ENCODE measurements at places on chromosomes 4 and X. TPM values are rescaled to one million over a fixed set of nuclear protein-coding genes. Genes with fewer than 3 reads are reported as not detected.

- DNase-seq: no peak
Observed at GRCh38 chr4:81221303-81222081, 6.5 kb upstream of the PRKG2 start.

GRCh38 chr4:51995647-51996220 is 24.4 kb downstream of the LRRC66 start:
- no peak for DNase-seq

- DNase-seq: no peak
Observed at GRCh38 chrX:25548811-25549210, 533.0 kb upstream of the ARX start.

GRCh38 chr4:162406637-162407365 is 243.0 kb upstream of the FSTL5 start:
- DNase-seq: no peak

DNA sequence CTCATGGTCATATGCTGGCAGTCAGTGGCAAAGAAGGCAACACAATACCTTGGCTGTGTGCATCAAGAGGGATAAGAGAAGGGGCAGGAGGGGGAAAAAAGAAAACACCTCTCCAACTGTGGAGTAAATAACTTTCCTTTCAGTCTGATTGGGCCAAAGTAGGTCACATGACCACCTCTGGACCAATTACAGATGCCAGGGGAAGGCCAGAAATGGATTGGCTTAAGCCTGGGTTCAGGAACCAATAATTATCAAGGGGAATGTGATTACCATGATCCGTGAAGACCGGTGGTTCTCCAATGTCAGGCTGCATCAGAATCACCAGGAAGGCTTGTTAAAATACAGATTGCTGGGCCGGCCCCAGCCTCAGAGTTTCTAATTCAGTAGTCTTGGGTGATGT is 7.4 kb upstream of the ADGRG2 start:
- DNase-seq: no peak

GRCh38 chr4:74133786-74134499 is 24.0 kb upstream of the MTHFD2L start:
- peak; percentile 66 for DNase-seq

- DNase-seq: no peak
Observed at GRCh38 chr4:184288451-184289178, 70.9 kb upstream of the ENPP6 start.

GRCh38 chrX:109878236-109878635 is 124.7 kb upstream of the TMEM164 start:
- no peak for DNase-seq

DNA sequence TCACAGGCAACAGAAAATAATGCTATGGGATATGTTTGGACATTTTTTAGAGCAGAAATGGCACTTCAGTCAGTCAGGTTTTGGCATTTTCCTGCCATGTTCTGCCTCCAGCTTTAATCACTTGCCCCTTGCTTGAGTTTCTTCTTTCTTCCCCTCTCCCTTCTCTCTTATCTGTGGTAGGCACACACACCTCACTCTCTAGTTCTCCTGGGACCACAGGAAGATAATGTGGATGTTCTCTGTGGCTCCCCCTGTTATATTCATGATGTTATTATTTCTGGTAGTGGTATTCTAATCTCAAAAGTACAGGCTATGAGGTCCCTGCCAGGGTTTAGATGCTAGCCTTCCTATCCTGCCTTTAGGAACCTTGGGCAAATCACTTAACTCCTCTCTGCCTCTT is 5.2 kb downstream of the HADH start:
- no peak for DNase-seq

DNA sequence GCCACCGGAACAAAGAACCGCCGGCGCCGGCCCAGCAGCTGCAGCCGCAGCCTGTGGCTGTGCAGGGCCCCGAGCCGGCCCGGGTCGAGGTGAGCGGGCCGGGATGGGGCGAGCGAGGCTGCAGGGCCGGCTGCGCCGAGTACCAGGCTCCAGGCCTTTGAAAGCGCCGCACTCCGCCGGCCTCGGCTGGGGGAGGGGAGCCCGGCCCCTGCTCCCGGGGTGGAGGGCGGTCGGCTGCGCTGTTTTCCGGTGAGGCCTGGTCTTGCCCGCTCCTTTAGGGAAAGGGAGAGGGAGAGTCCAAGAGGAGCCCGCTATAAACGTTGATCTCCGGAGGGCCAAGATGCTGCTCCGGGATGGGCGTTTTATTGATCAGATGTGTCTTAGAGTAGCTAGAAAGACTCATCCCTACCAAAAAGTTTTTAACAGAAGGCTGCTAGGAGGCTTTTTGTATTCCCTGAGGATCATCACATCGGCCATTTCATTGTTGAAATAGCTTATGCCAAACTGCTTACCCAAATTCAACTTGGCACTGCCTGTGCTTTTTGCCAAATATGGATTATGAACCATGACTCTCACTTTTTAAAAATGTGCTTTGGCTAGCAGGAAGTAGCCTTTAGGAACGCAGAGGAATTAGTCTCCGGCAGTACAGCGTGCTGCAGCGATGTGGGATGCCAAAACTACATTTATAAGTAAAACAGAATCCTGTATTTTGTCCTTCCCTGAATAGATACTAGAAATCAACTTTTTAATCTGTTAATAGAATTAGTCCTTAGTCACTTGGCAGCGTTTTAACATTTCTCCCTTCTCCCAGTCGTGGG is 760 bp downstream of the TMEM165 start:
- no peak for DNase-seq

GRCh38 chr4:3168029-3168428 is 80.9 kb upstream of the MSANTD1 start:
- no peak for DNase-seq

- no peak for DNase-seq
Observed at GRCh38 chrX:103157496-103158316, 57.2 kb upstream of the BEX4 start.

DNA sequence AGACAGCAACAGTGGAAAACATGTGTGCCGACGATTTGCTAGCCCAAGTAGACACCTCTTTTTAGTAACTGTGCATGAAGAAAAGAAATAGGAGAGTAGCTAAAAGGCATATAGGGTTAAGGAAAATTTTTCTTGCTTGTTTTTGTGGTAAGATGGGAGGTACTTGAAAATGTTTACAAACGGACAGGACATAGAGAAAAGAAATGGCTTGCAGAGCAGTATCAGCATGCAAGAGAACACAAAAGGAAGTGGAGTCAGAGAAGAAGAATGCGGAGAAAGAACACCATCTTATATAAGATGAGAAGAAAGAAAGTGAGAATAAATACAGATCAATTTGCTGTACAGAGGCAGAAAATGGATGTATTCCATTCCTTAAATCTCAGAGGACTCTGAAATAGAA is 263.7 kb upstream of the ETNPPL start:
- no peak for DNase-seq

DNA sequence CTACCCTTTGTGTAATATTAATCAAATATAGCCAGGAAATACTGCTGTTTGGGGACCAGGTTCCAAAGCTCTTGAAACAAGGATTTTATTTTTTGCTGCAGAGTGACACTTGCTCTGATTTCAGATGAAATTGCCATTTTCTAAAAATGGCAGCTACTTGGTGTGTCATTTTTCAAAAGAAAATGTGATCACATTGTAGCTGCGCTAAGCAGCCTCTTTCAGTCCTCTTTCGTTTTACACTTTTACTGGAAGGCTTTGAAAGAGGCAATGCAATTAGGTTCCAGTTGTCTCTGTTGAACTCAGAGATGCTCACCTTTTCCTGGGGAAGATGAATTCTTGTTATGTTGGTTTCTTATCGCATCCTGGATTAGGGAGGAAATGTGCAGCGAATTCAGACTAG is 85.1 kb downstream of the CT47B1 start:
- no peak for DNase-seq

- no peak for DNase-seq
Observed at GRCh38 chrX:119008110-119008744, 33.8 kb downstream of the LONRF3 start.

DNA sequence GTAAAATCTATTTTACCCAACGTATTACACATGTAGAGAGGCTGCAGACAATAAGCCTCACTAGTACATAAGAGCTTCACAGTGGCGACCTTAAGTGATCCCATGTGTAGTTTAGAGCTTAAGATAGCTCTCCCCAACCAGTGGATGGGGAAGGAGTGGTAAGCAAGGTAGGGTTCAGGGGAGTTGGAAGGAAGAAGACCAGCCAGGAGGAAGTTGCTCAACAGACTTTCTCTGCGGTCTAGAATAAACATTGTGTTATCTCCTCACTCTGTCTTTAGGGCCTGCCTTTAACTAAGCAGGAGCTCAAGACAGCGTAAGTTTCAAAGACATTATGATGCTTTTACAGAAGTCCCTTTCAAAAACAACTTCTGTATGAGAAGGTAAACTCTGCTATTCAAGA is 16.8 kb downstream of the MEPE start:
- no peak for DNase-seq

The HDAC8 gene
- 21.6 TPM for polyA plus RNA-seq

The CDS1 gene
- 9.2 TPM for polyA plus RNA-seq

The RPA4 gene
- not detected for polyA plus RNA-seq

The RNF128 gene
- polyA plus RNA-seq: 1.3 TPM

The RNF212 gene
- 0.37 TPM for polyA plus RNA-seq

The FGFBP2 gene
- not detected for polyA plus RNA-seq

The GABRG1 gene
- polyA plus RNA-seq: not detected

The COX7B gene
- polyA plus RNA-seq: 558 TPM

The IQCM gene
- polyA plus RNA-seq: not detected

The ANOS1 gene
- polyA plus RNA-seq: 1.5 TPM

Data from foreskin keratinocyte (primary cell).